ENCODE measurements at places on chromosomes 6 and 20. TPM values are rescaled to one million over a fixed set of nuclear protein-coding genes. Genes with fewer than 3 reads are reported as not detected.
A peak's percentile ranks its signal among the peaks of the same experiment; 100 is the strongest.

DNA sequence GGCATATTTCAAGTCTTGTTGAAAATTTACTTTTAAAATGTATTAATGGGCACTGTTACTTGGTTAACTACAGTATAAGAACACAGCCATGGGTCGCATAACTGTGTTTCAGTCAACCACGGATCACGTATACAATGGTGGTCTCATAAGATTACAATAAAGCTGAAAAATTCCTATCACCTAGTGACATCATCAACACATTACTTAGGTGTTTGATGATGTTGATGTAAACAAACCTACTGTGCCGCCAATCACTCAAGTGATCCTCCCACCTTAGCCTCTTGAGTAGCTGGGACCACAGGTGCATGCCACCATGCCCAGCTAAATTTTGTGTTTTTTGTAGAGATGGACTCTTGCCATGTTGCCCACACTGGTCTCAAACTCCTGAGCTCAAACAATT is 16.7 kb upstream of the ETV7 start:
- H3K27ac ChIP-seq, result no peak overlapping the region
- no peaks in the 10 kb centered on the region for H3K36me3 ChIP-seq
- DNase-seq, result no peak
- peaks cover 11% of the 10 kb centered on the region for H3K27me3 ChIP-seq
- no peak overlapping the region for H3K4me3 ChIP-seq

GRCh38 chr20:45016089-45016671 is 49.9 kb downstream of the STK4 start:
- H3K36me3 ChIP-seq, result peaks cover 18% of the 10 kb centered on the region
- no peaks in the 10 kb centered on the region for H3K27me3 ChIP-seq
- DNase-seq, result no peak
- peaks cover 42% of the 10 kb centered on the region for H3K4me1 ChIP-seq

GRCh38 chr6:104537180-104537579 is 322.5 kb downstream of the HACE1 start:
- DNase-seq, result peak; percentile 57
- no peaks in the 10 kb centered on the region for H3K36me3 ChIP-seq
- H3K27ac ChIP-seq, result no peak overlapping the region

GRCh38 chr6:88983532-88983931 is 20.1 kb upstream of the RNGTT start:
- H3K27ac ChIP-seq, result no peak overlapping the region
- H3K4me1 ChIP-seq, result no peaks in the 10 kb centered on the region
- H3K36me3 ChIP-seq, result no peaks in the 10 kb centered on the region
- H3K4me3 ChIP-seq, result no peak overlapping the region

GRCh38 chr6:160365117-160365516 is 16.9 kb downstream of the SLC22A3 start:
- DNase-seq, result peak; percentile 18
- no peak overlapping the region for H3K27ac ChIP-seq
- no peaks in the 10 kb centered on the region for H3K4me1 ChIP-seq
- no peaks in the 10 kb centered on the region for H3K36me3 ChIP-seq

- H3K4me3 ChIP-seq, result peak overlapping the region; percentile 61
- no peaks in the 10 kb centered on the region for H3K4me1 ChIP-seq
- DNase-seq, result no peak
Observed at GRCh38 chr6:157236040-157236725, 87.1 kb downstream of the TMEM242 start.

- H3K36me3 ChIP-seq, result peaks cover 24% of the 10 kb centered on the region
- H3K27ac ChIP-seq, result peak overlapping the region; percentile 86
- peak overlapping the region; percentile 81 for H3K4me3 ChIP-seq
Observed at GRCh38 chr6:124964764-124965105, 2.5 kb downstream of the RNF217 start.

DNA sequence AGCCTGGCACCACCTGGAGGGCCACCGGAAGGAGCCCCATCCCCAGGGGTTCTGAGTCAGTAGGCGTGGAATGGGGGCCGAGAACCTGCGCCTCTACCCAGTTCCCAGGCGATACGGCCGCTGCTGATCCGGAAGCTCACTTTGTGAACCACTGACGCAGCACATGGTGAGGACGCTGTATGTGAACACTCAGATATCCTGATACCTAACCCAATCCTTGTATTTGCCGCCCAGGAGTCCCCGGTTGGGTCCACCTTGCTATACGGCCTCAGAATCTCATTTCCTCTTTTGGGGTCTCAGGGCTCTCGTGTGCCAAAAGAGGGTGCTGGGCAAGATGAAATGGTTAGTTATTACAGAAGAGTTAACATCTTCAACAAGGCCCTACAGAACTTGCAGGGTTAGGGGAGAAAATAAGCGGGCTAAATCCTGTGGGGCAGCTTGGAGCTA is 604 bp upstream of the RAB5IF start:
- H3K27ac ChIP-seq, result peak overlapping the region; percentile 98
- peaks cover 26% of the 10 kb centered on the region for H3K36me3 ChIP-seq
- peaks cover 4% of the 10 kb centered on the region for H3K4me1 ChIP-seq
- DNase-seq, result peak; percentile 26

Gene PARD6B
- 5.8 TPM for total RNA-seq

Gene CDC40
- 16.8 TPM for total RNA-seq

Data from MCF 10A (cell line).